ENCODE measurements at places on chromosomes 5 and 9.

DNA sequence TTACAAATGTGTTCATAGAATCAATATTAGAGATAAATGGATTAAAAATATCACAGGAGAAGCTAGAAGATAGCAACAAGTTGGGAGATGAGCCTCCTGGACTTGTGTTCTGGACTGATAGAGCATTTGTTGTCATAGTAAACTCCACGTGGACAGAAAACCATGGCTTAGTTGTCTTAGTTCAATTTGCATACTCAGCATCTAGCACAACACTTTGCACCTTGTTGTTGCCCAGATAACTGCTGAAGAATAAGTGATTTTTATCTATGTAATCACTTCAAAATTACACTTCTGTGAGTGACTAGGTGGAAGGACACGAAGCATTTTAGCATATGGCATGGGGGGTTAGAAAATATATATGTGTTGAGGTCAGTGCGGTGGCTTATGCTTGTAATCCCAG, 4.0 kb downstream of the RANBP3L start:
- no peak for DNase-seq

DNA sequence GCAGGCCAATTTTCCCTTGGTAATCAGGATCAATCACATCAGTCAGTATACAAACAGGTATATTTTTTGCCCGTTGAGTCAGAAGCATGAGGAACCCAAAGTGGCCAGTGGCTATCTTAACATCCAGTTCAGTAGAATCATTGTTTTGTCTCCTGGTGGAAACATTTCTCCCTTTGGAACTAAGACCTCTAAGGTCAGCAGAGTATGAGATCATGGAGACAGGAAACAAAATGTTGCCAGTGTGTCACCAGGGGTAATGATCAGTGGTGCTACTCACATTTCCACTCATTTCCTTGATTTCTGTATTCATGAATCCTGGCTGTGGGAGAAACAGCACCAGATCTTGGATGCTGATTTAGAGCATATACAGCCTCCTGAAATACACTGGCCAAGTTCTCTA, 553.0 kb downstream of the CSNK1G3 start:
- no peak for DNase-seq

GRCh38 chr9:91421128-91421765, 2.4 kb downstream of the NFIL3 start:
- DNase-seq: no peak

DNA sequence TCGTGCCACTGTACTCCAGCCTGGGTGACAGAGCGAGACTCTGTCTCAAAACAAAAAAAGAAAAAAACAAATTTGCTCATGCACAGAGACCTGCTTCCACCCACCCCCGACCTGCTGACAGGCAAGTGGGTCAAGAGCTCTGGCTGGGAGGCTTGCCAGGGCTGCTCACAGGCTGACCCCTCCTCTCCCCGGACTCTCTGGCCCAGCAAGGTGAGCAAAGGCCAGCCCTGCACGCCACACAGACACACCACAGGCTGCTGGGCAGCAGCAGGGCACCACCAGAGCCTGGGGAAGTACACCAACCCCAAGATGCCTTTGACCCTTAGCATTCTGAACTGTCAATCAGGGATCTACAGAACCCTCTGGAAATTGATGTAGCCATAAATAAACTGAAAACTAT, 29.2 kb downstream of the NSUN2 start:
- DNase-seq: no peak

DNA sequence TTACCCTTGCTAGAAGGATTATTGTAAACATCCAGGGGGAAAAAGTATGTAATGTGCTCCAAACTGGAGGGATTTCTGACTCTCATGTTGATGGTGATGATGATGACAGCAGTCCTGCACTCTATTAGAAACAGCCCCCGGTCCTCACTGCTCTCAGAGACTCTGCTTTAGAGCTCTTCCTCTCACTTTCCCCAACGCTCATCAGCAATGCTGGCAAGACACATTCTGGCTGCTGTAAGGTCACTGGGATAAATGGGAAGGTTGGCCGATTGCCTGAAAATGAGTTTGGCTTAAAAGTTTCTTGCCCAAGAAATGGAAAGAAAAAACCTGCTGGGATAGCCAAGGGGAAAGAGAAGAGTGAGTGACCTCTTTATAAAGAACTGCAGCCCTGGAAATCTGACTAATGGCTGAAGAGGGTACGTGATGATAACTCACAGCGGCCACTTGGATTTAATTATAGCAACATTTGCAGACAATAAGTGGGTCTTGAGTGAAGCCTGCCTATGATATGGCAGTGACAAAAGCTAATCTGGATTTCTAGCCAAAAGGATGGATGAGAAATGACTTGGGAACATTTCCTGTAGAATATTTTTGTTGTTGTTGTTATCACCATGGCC, 235.8 kb downstream of the TMEM38B start:
- no peak for DNase-seq

DNA sequence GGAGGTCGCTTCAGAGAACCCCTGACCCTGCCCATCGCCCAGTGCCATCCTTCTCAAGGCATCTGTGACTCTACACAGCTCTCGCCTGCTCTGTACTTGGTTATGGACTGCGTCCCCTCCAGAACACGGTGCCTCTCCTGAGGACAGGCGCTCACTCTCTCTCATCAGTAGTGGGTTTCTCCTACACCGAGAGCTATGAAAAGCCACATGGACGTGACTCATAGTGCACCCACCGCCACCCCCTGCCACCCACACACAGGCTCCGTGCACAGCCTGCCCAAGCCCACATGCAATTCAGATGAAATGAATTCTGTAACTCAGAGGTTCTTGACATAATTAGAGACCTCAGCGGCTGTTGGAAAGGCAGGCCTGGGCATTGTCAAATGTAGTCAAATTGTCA, 13.9 kb downstream of the GTF3C5 start:
- DNase-seq: no peak

DNA sequence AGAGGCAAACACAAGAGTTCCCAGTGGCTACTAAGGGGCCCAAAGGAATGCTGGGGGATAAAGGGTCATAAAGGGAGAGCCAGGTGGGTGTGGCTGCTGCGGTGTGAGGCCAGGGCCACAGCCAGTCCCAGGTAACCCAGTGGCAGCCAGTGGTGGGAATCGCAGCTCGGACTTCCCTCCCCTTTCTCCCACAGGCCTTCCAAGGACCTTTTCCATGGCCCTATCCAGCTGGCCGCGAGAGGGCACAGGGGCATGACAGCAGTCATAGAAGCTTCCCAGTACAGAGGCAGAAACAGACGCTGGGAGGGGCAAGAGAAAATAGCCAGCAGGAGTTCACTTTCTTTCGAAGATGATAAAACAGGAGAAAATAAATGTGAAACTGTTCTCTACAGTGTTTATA, 257.6 kb downstream of the SEMA5A start:
- DNase-seq: no peak

GRCh38 chr5:72179816-72180440, 72.7 kb downstream of the MAP1B start:
- no peak for DNase-seq

GRCh38 chr9:97848480-97849237, 4.4 kb upstream of the FOXE1 start:
- DNase-seq: no peak

- no peak for DNase-seq
Observed at GRCh38 chr5:54619731-54620130, 102.2 kb downstream of the SNX18 start.

DNA sequence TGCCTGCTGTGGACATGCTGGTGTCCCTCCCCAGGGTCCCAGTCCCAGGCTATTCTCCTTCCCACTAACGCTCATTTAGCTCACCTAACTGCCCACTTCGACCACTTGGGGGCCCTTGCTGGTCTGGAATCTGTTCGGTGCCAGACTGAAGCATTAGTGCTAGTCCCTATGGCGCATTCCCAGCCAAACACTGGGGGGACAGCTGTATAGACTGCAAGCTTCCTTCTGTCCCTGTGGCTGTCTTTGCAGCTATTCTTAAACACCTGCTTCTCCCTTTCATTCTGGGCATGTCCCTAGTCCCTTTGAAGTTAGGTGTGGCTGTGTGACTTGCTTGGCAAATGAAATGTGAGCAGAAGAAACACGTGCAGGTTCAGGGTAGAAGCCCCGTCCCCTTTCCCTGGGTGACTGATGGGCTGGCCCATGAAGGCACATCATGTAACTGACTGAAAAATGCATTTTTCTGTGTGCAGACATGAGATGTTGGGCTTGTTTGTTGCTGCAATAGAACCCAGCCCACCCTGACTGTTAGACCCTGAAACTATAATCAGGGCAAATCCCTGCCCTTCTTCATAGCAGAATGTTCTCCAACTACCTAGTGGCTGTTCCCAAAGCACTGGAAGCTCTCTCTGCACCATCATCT, 134.4 kb downstream of the BARX1 start:
- no peak for DNase-seq

DNA sequence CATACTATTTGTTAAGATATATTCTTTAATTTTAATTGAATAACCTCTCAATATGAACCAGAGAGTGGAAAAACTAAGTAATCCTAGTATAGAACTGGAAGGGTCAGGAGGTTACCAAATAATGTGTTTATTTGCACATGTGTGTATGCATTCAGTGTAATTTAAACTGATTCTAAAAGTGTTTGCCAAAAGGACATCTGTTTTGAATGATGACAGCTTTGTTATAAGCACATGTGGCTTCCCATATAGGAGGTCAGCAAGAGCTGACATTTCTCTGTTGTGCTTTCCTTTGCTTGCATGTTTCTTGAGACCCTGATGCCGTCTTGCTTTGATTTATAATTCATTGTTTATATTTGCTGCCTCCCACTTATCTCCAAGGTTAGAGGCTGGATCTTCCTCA, 383.4 kb downstream of the BRINP1 start:
- DNase-seq: no peak

GRCh38 chr5:165609871-165610270, 2104.5 kb downstream of the MAT2B start:
- DNase-seq: no peak

DNA sequence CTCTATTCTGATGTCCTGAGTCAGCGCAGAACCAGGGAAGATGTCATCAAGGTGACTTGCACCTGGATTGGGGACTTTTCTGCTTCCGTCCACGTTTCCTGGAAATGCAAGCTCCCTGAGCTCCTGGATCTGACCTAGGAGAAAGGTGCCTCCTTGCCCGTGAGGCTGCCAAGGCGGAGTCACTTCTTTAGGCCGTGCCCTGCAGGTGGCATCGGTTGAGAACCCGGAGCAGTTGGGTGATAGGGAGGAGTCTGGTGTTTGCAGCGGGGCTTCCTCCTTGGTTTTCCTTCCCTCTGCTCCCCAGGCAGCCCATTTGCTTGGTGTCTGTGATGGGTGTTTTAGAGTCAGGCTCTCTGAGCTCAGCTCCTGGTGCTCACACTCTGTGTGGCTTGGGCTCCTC, 15.2 kb downstream of the NANS start:
- DNase-seq: no peak

DNA sequence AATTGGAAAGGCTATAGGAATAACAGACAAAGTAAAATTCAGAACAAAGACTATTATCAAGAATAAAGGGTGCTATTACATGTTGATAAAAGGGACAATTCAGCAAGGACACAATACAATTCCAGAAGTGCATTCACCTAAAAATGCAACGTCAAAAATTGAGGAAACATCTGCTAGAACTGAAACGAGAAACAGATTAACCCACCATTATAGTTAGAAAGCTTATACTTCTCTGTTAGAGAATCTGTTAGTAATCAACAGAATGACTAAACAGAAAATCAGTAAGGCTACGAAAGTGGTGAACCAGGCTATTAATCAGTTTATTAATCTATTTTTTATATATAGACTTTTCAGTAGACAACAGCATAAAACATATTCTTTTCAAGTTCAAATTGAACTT, 14.8 kb downstream of the FCN1 start:
- no peak for DNase-seq

DNA sequence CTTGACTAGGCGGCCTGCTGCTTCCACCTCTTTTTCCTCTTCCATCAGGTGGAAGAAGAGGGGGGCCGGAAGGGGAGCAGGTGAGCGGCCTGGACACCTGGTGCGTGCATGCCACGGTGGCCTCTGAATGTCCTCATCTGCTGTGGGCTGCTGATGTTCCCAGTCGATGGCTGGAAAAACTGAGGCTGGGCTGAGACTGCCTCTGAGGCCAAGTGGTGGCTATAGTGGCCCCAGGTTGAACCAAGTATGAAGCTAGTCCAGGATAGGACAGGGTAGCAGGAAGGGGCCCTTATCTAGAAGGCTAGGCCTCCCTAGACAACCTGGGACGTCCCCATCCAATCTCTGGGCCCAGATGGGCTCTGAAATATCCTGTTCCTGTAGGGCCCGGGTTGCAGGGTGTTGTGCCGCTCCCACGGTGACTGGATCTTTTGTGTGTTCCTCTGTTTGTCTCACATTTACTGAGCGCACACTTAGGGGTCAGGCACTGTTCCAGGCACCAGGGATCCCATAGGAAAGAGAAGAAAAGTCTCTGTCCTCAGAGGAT, 753 bp upstream of the NR5A1 start:
- no peak for DNase-seq

Measured in thymus (tissue), 14 donors.